ENCODE measurements at places on chromosomes 16 and 17.

GRCh38 chr17:8255499-8255898, 6.4 kb downstream of the PFAS start:
- DNase-seq = peak; percentile 10

GRCh38 chr16:86073763-86074493, 175.0 kb downstream of the IRF8 start:
- DNase-seq = no peak

- DNase-seq = no peak
Observed at GRCh38 chr17:4006165-4006589, 41.9 kb upstream of the ATP2A3 start.

DNA sequence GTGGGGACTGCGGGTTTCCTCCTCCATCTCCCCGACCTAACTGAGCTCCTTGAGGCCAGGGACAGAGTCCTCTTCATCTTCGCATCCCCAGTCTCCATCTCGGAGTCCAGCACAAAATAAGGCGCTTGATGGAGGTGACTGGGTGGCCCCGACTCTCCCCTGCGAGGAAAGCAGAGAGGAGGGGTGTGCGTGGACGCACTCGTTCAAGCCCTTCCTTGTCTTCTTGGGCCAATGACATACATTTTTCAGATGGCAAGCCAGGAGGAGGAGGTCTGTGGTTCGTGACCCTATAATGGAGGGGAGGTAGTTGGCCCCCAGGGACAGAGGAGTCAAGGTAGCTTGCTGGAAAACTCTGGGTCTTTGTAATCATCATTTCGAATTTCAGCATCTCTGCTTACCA, 17.2 kb downstream of the CRISPLD2 start:
- DNase-seq = no peak

DNA sequence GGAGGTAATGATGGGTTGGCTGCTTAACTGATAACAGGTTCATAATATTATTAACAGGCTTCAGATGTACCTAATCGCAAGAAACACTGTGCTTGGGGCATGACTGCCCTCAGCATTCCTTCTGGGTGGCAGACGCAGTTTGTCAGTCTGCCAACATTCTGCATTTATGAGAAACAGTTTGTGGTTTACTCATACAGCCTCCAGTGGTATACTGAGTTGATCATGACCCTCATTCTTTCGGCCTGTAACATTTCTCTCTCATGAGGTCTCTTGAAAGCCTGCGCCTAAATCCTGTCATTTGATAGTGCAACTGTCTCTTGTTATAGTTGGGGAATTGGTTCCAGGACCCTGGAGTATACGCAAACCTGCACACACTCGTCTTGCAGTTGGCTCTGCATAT, 4.9 kb upstream of the RUSF1 start:
- peak; percentile 55 for DNase-seq

DNA sequence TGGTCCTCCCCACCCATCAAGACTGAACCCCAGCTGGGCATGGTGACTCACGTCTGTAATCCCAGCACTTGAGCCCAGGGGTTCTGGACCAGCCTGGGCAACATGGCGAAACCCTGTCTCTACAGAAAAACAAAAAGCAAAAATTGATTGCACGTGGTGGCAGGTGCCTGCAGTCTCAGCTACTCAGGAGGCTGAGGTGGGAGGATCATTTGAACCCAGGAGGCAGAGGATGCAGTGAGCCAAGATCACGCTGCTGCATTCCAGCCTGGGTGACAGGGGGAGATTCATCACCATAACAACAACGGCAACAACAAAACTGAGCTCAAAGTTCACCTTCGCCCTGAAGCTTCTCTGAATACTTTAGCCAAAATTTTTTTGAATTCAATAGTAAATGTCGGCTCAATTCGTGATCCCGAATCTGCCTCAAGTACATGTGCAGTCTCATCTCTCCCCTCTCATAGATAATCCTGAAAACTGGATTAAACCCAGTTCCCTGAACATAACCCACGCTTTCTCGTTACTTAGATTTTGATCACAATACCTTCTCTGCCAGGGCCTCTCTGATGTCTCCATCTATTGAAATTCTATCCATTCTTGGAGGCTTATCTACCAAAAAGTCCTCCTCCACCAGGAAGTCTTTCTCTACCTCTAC, 13.5 kb upstream of the MYH10 start:
- no peak for DNase-seq

Measured in choroid plexus epithelial cell (primary cell).